GM13977 (cell line): ENCODE measurements at places on chromosomes 7 and 10.

- DNase-seq: no peak
Measured at GRCh38 chr7:116988363-116988989, 35.2 kb downstream of the ST7 start.

DNA sequence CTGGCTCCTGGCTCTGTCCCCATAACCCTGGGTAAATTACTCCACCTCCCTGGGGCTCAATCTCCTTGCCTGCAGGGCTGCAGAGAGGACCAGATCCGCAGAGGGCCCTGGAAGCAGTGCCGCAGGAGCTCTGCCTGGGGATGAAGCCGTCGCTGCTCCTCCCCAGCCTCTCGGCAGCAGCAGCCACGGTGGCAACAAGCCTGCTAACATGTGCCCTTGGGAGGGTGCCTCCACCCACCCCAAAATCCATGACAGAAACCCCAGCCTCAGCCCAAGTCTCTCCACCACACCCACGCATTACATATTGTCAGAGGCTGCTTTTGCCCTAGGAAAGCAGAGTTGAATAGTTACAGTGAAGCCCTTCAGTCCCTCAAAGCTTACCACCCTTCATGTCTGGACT is 486.4 kb upstream of the FOXK1 start:
- no peak for DNase-seq

GRCh38 chr7:131067220-131067619 is 260.5 kb upstream of the MKLN1 start:
- no peak for DNase-seq

DNA sequence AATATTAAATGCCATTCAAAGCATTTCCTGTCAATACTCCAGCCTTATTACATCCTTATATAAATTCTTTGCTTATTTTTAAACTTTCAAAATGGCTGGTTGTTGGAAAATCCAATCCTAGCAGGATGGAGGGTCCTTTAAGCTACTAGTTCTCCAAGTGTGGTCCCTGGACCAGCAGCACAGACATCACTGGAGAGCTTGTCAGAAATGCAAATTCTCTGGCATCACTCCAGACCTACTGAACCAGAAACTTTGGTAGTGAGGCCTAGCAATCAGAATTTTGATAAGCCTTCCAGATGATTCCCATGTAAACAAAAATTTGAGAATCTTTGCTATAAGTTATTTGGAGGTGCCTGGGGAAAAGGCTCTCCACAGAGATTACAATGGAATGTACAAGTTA is 43.8 kb downstream of the CALCR start:
- DNase-seq: no peak

- no peak for DNase-seq
Measured at GRCh38 chr7:28187012-28187411, 6.4 kb upstream of the JAZF1 start.

DNA sequence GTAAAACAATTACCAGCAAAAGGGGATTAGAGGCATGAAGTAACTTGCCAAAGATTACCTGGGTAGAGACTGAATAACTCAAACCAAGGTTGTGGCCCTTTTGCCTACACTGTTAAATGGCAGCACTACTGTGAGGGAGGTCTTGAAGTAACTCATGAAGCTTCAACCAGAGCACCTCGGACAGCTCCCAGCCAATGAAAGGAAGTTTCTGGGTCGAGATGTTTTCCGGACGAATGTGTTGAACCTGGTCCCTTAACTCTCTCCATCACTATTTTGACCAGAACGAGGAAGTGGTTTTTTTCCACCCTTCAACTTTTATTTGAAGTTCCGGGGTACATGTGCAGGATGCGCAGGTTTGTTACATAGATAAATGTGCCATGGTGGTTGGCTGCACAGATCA is 133.6 kb upstream of the PRKCQ start:
- no peak for DNase-seq

DNA sequence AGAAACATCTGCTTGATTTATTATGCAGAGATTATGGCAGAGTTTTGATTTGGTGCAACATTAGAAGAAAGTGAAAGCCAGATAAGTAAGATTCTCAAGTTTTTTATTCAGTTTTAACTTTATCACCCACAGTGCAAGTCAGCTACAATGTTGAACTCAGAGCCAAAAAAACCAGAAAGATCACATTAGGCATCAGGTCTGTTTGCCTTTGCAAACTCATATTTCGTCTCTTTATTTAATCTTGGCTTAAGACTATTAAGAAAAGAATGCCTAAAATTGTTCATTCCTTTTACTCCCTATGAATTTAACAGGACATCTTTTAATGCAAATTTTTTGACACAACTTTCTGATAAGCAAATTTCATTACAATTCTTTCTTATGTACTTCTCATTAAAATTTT is 76.0 kb upstream of the TMEM26 start:
- DNase-seq: no peak

GRCh38 chr10:35898716-35899440 is 256.8 kb upstream of the FZD8 start:
- no peak for DNase-seq

DNA sequence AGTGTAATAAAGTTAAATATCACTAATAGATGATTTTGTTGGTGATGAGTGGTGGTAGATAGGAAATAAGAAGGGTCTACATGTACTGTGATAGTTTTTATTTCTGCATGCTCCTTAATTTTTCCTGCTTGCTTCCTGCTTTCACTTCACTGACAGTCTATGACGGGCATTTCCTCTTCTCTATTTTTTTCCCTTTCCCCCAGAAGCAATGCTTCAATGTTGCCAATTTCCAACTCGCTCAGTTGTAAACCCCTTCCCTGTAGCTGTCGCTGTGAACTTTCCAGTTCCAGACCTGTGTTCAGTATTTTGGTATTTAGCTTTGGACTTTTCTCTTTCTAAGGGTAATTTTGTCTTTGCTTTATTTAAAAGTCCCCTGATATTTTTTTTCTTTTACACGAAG is 123.5 kb upstream of the AGR3 start:
- DNase-seq: no peak

GRCh38 chr10:89845541-89846280 is 144.3 kb downstream of the KIF20B start:
- DNase-seq: no peak

DNA sequence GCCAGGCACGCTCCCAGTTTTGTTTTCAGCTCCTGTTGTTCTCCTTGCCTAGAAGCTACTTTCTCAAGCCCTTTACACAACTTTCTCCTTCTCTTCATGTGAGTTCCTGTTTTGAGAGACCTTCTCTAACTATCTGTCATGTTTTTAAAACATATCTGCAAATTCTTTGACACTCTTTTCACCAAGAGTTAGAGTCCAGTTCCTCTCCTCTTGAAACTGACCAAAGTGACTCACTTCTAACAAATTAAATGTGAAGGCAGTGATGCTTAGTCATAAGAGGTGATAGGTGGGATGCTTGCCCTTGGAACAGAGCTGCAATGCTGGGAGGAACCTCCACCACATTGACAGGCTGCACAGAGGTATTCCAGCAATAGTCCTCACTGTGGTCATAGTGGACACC is 25.3 kb downstream of the ZSCAN25 start:
- no peak for DNase-seq

DNA sequence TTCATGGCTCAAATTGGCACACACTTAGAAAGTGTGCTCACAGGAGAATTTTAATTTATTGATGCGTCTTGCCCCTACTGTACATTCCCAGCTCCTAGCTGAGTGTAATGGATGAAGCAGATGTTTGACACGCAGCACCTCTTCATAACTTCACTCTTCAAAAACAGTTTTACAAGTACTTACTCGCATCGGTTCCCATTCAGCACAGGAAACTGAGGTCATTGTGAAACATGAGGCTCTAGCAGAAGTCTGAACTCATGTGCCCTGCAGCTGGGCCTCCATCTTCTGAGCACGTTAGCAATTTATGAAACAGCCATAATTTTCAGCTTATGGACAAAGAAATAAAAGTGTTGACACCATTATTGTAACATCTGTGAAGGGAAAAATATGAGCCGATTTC is 558.9 kb upstream of the MGMT start:
- DNase-seq: no peak

DNA sequence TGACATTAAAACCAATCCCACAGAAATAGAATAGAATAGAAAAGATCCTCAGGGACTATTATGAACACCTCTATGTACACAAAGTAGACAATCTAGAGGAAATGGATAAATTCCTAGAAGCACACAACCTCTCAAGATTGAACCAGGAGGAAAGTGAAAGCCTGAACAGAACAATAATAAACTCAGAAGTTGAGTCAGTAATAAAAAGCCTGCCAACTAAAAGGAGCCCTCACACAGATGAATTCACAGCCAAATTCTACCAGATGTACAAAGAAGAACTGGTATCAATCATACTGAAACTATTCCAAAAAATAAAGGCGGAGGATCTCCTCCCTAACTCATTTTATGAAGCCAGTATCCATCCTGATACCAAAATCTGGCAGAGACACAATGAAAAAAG is 220.3 kb upstream of the HPS1 start:
- no peak for DNase-seq

DNA sequence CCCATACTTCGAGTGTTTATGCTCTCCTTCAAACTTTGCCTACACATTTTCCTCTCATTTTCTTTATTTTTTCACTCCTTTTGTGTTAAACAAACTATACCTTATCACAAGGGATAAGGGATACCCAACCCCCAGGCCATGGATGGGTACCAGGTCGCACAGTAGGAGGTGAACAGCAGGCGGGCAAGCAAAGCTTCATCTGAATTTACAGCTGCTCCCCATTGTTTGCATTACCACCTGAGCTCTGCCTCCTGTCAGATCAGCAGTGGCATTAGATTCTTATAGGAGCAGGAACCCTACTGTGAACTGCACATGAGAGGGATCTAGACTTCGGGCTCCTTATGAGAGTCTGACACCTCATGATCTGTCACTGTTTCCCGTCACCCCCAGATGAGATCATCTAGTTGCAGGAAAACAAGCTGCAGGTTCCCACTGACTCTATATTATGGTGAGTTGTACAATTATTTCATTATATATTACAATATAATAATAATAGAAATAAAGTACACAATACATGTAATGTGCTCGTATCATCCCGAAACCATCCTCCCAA is 28.5 kb downstream of the ZC3HC1 start:
- no peak for DNase-seq

- DNase-seq: no peak
Measured at GRCh38 chr7:130957137-130957513, 223.1 kb upstream of the KLF14 start.

GRCh38 chr10:44028384-44029137 is 356.3 kb downstream of the CXCL12 start:
- no peak for DNase-seq

DNA sequence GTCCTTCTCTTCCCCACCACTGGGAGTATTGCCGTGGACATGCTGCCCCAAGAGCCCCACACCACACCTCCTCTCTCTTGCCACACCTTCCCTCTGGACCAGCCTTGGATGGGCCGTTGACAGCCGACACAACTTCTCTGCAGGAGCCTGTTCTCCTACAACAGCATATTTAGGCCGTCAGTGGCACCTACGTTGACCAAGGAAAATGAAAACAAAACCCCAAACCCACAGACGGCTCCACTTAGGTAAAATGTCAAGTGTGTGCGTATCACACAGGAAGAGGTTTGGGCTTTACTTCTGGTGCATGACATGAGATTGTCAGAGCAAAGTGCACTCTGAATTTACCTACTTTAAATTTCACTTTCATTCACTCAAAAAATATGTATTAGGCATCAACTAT is 246.6 kb downstream of the ZMYND11 start:
- DNase-seq: no peak

GRCh38 chr10:78537018-78537417 is 503.4 kb downstream of the RPS24 start:
- DNase-seq: no peak

GRCh38 chr10:113681533-113682470 is 2.1 kb downstream of the CASP7 start:
- DNase-seq: peak; percentile 62

GRCh38 chr7:30166155-30166840 is 31.5 kb downstream of the MTURN start:
- DNase-seq: no peak

DNA sequence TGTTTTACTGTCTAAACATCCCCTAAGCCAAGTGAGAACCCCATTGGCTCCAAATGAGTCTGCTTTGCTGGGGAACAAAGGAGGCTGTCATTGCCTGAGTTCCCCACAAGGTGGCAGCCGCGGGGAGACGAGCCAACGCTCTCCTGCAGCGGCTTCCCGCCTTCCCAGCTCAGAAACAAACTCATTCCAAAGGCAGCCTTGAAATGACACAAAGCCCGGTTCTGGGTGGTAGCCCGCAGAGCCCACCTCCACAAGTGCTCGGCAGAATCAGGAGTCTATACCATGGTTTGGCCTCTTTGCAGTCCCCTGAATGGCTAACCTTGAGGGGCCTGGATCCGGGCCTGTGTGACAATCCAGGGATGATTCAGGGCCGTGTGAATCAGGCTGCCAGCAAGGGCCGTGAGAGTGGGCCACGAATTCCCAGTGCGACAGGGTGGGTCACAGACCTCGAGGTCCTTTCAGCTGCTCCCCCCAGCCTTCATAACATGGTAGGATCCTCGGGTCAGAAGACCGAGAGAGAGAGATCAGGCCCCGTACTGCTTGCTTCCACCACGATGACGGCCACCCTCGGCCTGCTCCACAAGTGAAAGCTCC is 79.7 kb downstream of the DLG5 start:
- peak; percentile 85 for DNase-seq
